HuH-7 (cell line): ENCODE measurements at places on chromosomes 16 and 17.

- DNase-seq = no peak
Observed at GRCh38 chr17:81448950-81449349, 53.7 kb downstream of the BAHCC1 start.

- no peak for DNase-seq
Observed at GRCh38 chr16:28937222-28937876, 5.6 kb downstream of the CD19 start.

GRCh38 chr16:89893642-89894548, 20.5 kb downstream of the TCF25 start:
- no peak for DNase-seq

GRCh38 chr16:78324649-78325285, 225.3 kb downstream of the WWOX start:
- DNase-seq = no peak

- DNase-seq = no peak
Observed at GRCh38 chr17:66803474-66803951, 31.4 kb upstream of the CACNG5 start.

- DNase-seq = peak; percentile 61
Observed at GRCh38 chr17:19533718-19534561, at the start of gene SLC47A1. TSS of gene SLC47A1 (plus strand) at chr17:19533854. CDS start at chr17:19533940, 86 bp downstream.

- no peak for DNase-seq
Observed at GRCh38 chr17:78959803-78960202, 19.9 kb downstream of the LGALS3BP start.

DNA sequence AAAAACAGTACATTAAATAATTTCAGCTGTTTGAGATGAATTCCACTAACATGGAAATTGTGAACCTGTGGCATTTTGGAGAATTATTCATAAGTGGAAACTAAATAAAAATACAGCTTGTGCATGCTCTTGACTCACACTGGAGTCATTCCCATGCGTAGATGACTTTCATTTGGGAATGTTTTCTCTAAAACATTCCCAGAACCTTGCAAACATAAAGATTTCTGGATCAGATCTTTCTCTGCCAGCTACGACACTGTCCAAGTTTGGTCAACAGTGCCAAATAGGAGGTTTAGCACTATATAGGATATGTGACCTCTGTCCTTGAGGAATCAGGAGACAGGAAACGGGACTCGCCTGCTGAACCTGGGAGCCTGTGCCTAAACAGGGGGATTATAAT, 400.9 kb downstream of the SLC39A11 start:
- no peak for DNase-seq

- DNase-seq = no peak
Observed at GRCh38 chr17:50520483-50520882, 12.1 kb upstream of the EPN3 start.

DNA sequence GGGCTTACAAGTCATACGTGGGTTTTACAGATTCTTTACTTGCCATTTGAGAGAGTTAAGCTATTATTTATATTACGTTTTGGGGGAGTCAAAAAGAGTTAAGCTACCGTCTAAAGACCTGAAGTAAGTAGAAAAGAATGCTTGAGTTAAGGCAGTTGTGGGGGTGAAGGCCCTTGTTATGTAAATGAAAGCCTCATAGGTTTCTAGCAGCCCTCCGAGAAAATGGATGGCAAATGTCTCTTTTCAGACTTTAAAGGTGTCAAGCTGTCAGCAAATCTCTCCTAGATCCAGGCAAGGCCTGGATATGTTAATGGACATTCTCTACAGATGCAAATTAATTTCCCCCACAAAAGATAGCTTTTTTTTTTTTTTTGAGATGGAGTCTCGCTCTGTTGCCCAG, 7.2 kb upstream of the EIF4A3 start:
- DNase-seq = no peak

DNA sequence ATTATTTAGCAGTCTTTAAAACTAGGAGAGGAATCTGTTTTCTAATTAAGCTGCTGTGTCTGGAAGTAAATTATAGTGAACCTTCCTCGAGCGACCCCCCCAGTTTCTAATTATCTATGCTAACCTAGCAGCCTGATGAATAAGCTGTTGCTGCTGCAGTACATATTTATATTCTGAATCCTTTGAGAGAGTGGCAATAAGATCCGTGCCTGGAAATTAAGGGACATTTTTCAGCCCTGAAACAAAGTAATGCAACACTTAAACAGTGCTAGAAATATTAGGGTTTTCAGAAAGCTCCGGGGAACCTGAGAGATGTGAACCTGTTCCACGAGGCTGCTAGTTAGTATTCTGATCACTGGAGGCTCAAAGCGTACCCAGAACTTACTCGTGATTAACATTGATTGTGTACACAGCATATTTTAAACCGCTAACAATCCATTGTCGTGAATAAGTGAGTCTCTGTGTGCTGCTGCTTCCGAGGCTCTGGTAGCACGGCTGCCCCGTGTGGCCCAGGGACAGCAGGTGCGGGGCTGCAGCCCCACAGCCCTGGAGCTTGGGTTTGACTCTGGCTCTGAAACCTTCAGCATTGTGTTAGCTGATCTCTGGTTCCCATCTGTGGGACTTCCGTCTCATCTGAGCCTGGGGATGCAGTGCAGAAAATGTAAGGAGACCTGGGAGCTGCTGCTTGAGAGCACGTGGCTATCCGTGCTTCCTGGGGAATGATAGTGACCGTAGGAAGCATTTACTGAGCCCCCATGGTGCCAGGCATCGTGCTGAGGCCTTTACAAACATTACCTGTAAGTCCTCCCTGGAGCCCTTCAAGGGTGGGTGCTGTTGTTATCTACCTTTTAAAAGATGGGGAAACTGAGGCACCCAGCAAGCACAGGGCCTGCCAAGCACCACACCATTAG, 190.9 kb upstream of the CHMP6 start:
- DNase-seq = no peak

DNA sequence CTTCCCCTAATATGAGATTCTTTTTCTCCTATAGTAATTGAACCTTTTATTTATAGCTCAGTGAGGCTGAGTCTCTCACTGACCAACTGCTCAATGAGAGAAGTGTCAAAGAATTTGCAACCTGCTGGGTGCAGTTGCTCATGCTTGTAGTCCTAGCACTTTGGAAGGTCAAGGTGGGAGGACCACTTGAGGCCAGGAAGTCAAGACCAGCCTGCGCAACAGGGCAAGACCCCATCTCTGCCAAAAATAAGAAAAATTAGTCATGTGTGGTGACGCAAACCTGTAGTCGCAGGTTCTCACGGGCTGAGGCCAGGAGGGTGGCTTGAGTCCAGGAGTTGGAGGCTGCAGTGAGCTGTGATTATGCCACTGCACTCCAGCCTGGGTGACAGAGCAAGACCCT, 30.9 kb upstream of the CRYBA1 start:
- DNase-seq = no peak

- DNase-seq = no peak
Observed at GRCh38 chr16:29007730-29008593, 23.1 kb downstream of the LAT start.

DNA sequence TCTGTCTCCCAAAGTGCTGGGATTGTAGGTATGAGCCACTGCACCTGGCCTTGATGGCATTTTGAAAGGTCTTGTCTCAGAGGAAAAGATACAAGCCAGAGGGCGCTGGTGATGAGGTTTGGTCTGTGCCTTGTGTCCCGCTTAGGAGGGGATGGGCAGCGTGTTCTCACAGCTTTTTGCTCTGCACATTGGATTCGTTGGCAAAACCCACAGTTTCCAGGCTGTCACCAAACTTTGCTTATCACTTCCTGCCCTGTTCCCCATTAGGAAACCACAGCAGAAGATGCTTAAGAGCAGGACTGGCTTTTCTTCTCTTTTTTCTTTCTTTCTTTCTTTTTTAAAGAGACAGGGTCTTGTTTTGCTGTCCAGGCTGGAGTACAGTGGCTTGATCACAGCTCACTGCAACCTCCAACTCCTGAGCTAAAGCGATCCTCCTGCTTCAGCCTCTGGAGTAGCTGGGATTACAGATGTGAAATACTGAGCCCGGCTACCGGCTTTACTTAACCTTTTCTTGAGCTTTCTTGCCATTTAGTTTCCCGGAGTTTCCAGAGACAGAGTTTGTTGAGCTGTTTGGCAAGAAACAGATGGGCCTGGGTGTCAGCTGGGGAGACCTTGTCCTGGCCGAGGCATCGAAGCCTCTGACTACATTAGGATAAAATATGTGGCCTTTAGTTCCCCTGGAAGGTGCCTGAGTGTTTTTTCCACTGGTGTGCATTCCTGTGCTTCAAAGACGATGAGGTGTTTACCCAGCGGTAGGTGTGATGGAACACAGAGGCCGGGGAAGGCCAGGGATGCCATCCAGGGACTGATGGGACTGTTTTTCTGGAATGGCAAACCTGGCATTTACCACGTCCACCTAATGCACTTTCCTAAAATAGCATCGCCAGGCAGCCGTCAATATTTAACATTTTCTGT, 112.9 kb downstream of the ABCC1 start:
- no peak for DNase-seq

DNA sequence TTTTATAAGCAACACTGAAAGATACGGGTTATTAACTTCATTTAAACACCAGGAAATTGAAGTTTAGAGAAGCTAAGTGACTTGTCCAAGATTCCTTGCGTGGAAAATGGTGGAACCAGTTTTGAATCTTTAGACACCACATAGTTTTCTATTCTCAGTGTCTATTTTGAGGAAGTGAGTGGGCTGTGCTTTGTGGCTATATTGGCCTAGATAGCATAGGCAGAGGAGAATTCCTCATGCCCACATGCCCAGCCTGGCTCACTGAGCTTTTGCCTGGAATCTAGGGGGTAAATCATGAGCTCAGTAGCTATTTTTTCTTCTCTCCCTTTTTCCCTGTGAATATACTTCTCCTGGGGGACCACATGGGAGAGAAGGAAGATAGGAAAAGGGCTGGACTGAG, 431.3 kb downstream of the HS3ST3B1 start:
- DNase-seq = no peak

DNA sequence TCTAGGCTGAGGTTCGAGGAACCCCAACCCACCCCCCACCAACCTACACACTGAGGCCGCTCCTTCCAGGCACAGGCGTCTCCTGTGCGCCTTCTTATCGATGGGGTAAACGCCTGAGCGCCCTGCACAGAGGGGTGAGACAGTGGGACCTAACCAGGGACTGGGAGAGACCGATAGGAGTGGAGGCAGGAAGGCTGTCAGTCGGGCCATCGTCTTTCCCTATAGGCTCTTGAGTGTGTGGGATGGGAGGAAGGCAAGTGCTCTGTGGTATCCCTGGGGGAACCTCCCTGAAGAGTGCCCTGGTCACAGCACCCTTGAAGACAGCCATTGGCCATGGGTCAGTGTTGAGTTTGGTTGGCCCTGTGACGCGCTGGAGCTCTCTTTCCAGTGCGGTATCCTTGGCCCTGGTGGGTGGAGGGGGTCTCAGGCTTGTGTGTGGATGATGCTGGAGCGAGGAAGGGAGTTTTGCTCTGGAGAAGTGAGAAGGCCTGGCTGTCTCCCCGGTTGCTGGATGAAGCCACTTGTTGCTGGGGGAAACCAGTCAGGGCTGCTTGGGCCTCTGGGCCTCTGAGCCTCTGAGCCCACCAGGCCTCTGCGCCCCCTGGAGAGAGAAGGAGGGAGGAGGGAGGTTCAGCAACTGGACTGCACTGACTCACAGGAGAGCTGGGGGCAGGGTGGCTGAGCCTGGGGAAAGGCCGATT, 1.7 kb downstream of the GPRC5C start:
- peak; percentile 59 for DNase-seq

DNA sequence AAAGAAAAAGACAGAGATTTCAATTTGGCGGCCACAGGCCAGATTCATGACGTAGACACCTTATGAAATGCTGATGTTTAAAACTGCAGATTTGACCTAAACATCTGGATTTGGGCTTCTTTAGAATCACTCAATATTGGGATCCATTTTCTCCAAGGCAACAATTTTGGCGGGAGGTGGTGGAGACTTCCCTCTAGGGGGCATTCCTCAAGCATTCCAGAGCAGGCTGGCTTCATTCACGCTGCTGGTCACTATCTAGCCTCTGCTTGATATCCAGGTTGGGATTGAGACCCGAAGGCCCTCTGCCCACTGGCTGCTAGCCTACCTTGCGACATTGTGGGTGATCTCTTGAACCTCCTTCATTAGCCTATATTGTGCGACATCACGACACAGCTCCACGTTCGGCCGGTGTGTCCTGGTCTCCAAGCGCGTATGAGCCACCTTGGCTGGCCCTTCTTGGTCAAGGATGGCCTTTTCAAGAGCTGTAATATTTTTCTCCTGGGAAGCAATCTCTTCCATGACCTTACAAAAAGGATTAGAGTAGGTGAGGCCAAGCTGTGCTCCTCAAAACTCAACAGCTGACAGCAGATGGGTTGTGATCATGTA, 24.5 kb downstream of the FBXO39 start:
- DNase-seq = no peak

DNA sequence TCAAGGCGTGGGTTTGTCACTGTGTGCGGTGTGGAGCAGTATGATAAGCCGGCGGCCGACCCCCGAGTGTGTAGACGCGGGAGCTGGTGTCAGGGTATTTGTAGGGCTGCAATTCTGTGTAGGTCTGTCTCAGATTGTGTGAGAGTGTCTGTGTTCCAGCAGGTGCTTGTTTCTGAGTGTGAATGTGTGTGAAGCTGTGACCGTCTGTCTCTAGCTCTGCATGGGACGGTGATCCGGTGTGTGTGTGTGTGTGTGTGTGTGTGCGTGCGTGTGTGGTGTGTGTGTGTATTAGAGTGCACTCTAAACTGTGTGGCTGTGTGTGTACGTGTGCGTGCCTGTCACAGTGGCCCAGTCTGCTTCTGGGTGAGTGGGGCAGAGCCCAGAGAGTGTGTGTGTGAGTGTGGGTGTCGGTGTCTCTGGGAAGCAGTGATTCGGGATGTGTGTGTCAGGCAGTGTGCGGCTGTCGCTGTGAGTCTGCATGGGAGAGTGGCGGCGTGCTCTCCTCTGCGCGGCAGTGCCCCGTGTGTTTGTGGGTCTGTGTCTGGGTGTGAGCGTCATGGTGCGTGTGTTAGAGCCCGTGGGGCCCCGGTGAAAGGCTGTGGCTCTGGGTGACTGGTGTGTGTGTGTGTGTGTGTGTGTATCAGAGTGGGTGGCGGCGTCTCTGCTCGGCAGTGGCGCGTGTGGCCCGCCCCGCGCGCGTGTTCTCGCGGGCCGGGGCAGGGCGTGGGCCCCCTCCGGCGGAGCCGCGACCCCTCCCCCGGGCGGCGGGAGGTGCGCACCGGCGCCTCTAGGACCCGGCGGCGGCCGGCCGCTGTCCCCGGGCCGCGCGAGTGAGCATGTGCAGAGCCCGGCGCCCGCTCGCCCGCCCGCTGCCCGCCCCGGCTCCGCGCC, at the start of gene WSCD1:
TSS of gene WSCD1 (plus strand) at position 841 of the 891 bp plus-strand sequence. CDS start 10,280 bp downstream, outside the sequence.
- peak; percentile 45 for DNase-seq

- DNase-seq = no peak
Observed at GRCh38 chr17:50945779-50946222, 79.6 kb upstream of the TOB1 start.

GRCh38 chr17:58060596-58061191, 22.5 kb upstream of the DYNLL2 start:
- DNase-seq = no peak

DNA sequence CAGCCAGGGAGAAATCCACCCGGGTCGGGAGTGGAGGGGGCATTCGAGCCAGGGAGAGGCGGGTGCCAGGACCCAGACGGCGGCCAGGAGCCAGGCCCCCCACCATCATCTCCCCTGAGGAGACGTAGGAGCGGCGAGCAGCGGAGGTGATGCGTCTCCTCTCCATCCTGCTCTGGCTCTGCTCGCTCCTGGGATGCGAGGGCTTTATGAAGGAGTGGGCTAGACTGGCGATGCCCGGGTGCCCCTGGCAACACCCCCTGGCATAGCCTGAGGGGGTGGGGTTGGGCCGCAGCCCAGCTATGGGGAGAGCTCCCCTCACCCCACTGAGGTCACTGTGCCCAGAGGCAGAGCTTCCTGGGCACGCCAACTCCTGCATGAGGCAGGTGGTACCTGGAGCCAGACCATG, at the start of gene GFAP:
TSS of gene GFAP (minus strand) at position 180 of the 406 bp plus-strand sequence. CDS start at position 166, 14 bp downstream.
- no peak for DNase-seq
